A673 (cell line): ENCODE measurements at places on chromosomes 5 and 9.

GRCh38 chr5:56457887-56458812, 225.0 kb upstream of the ANKRD55 start:
- no peak overlapping the region for H3K4me3 ChIP-seq
- DNase-seq, result no peak
- H3K36me3 ChIP-seq, result no peaks in the 10 kb centered on the region
- H3K4me1 ChIP-seq, result no peaks in the 10 kb centered on the region

DNA sequence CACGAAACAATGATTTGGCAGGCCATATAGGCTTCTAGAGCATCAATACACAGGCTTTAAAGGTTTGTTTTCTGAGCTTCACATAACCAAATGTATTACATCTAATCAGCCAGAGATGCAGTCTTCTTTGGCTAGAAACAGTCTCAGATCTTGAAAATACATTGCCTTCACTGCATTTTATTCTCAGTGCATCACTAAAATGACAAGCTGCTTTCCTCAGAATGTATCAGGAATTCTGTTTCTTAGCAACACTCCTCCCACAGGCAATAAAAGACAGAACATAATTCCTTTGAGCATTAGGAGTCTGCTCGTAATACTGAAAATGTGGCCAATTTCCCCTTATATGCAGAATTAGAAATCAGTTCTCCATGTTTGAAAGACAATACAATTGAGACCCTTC, 36.9 kb downstream of the FEM1C start:
- H3K36me3 ChIP-seq, result no peaks in the 10 kb centered on the region
- no peak overlapping the region for H3K27ac ChIP-seq
- H3K4me3 ChIP-seq, result no peak overlapping the region
- no peaks in the 10 kb centered on the region for H3K27me3 ChIP-seq

DNA sequence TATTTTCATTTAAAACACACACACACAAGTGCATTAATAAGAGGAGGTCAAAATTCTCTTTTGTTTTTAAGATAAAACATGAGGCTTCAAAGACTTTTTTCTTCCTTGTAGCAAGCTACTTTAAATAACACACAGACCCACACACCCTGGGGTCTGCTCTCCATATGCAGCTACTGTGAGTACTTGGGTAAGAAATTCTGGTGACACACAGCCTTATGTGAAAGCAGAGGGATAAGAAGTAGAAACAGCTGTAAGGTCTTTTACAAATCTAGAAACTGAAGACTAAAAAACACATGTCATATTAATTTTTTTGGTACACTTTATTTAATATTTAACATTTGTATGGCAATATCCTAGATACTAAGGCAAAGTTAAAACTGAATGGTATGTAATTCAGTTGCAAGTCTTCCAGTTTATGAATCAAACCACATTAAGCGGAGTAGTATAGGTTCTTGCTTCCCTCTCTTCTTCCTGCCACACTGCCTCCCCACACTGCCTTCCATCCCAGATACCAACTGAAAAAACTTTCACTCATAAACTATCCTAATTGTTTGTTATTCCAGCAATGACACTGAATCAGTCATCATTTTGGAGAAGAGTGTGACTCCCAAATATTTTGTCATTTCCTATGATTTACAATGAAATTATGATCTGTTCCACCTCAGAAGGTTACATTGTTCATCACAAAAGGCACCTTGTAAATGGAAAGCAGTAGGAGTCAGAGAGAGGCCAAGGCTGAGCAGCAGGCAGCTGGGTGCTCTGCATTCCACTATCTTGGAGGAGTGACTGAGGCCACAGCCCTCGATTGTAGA, 92.0 kb downstream of the PLCXD3 start:
- H3K27me3 ChIP-seq, result no peaks in the 10 kb centered on the region
- no peak overlapping the region for H3K4me3 ChIP-seq
- no peaks in the 10 kb centered on the region for H3K36me3 ChIP-seq
- no peak overlapping the region for H3K27ac ChIP-seq
- peaks cover 1% of the 10 kb centered on the region for H3K4me1 ChIP-seq

GRCh38 chr9:94911211-94911610, 184.7 kb downstream of the AOPEP start:
- H3K36me3 ChIP-seq, result no peaks in the 10 kb centered on the region
- H3K4me3 ChIP-seq, result no peak overlapping the region
- DNase-seq, result no peak
- H3K27me3 ChIP-seq, result no peaks in the 10 kb centered on the region
- no peak overlapping the region for H3K27ac ChIP-seq

DNA sequence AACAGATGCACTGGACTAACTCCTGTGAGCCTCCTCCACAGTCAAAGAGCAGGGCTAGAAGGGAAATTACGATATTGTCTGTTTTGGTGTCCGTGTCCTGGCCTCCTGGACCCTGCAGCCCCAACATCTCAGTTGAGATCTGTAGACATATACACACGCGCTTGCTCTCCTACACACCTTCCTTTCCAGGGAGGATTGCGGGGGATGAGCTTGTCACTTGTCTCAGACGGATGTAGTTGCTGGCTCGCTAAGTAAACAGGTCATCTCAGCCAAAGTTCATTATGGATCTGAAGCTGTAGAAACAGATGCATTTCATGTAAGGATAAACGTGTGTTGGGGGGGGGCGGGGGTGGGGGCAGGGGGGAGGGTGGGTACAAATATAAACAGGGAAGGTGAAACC, 549.3 kb downstream of the CCDC171 start:
- no peaks in the 10 kb centered on the region for H3K27me3 ChIP-seq
- H3K4me1 ChIP-seq, result peaks cover 3% of the 10 kb centered on the region
- no peak overlapping the region for H3K27ac ChIP-seq
- H3K4me3 ChIP-seq, result no peak overlapping the region
- DNase-seq, result no peak
- no peaks in the 10 kb centered on the region for H3K36me3 ChIP-seq

GRCh38 chr5:154758493-154758892, 3.3 kb downstream of the LARP1 start:
- H3K27me3 ChIP-seq, result no peaks in the 10 kb centered on the region
- peaks cover 34% of the 10 kb centered on the region for H3K4me1 ChIP-seq
- H3K27ac ChIP-seq, result peak overlapping the region; percentile 30
- peak overlapping the region; percentile 41 for H3K4me3 ChIP-seq
- no peak for DNase-seq
- no peaks in the 10 kb centered on the region for H3K36me3 ChIP-seq

GRCh38 chr5:13501176-13501575, 443.3 kb downstream of the DNAH5 start:
- no peak for DNase-seq
- no peak overlapping the region for H3K27ac ChIP-seq
- no peaks in the 10 kb centered on the region for H3K27me3 ChIP-seq
- H3K36me3 ChIP-seq, result no peaks in the 10 kb centered on the region
- no peaks in the 10 kb centered on the region for H3K4me1 ChIP-seq

- peak overlapping the region; percentile 13 for H3K27ac ChIP-seq
- H3K27me3 ChIP-seq, result no peaks in the 10 kb centered on the region
- no peak overlapping the region for H3K4me3 ChIP-seq
- DNase-seq, result no peak
- H3K4me1 ChIP-seq, result peaks cover 13% of the 10 kb centered on the region
These were observed 16.0 kb upstream of the ZCCHC7 start for GRCh38 chr9:37104183-37104889.

GRCh38 chr9:114825126-114825795, 19.4 kb upstream of the TNFSF15 start:
- H3K4me1 ChIP-seq, result no peaks in the 10 kb centered on the region
- no peak for DNase-seq
- no peak overlapping the region for H3K27ac ChIP-seq
- no peak overlapping the region for H3K4me3 ChIP-seq
- no peaks in the 10 kb centered on the region for H3K36me3 ChIP-seq

GRCh38 chr5:168261227-168261571, 30.2 kb upstream of the WWC1 start:
- DNase-seq, result no peak
- H3K27me3 ChIP-seq, result no peaks in the 10 kb centered on the region
- H3K4me1 ChIP-seq, result no peaks in the 10 kb centered on the region
- H3K4me3 ChIP-seq, result no peak overlapping the region
- H3K27ac ChIP-seq, result no peak overlapping the region

- H3K27me3 ChIP-seq, result no peaks in the 10 kb centered on the region
- peaks cover 12% of the 10 kb centered on the region for H3K4me1 ChIP-seq
- DNase-seq, result no peak
- peaks cover 22% of the 10 kb centered on the region for H3K36me3 ChIP-seq
These were observed 794 bp upstream of the DCAF12 start for GRCh38 chr9:34127035-34127948.

DNA sequence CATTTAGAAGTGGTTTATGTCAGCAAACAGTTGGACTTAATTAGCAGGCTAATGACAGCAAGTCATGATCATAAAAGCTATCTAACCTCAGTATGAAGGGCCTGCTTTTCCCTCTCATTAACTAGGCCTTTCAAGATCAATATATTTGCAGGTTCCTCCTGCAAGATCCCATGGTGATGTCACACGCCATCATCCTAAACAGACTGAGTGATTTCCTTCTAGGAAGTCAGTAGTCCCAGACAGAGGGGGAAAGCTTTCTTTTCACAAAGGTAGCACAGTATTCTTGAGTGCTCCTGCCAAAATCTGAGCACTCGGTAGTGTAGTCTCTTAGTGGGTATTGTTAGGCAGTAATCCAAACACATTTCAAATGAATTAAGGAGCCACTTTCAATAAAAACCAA, 52.5 kb downstream of the UIMC1 start:
- H3K4me1 ChIP-seq, result no peaks in the 10 kb centered on the region
- H3K36me3 ChIP-seq, result peaks cover 22% of the 10 kb centered on the region

DNA sequence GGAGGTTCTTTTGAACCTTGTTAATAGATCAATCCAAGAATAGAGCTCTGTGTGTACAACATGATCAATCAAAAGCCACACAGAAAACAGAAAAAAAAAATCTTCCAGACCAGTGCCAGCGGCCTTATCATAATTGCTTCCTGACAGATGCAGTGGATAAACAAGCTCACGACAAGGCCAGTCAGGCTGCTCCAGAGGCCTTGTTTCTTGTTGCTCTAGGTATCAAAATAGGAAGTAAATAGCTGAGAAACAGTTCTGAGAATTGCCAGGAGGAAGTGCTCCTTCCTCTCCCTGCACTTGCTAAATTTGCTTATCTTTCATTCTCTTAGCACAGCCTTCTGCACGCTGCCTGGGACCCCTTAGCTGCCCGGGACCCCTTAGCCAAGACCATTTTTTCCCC, 199.0 kb upstream of the TARS1 start:
- DNase-seq, result no peak
- H3K27me3 ChIP-seq, result no peaks in the 10 kb centered on the region
- H3K36me3 ChIP-seq, result no peaks in the 10 kb centered on the region
- no peak overlapping the region for H3K27ac ChIP-seq
- H3K4me3 ChIP-seq, result no peak overlapping the region
- no peaks in the 10 kb centered on the region for H3K4me1 ChIP-seq

DNA sequence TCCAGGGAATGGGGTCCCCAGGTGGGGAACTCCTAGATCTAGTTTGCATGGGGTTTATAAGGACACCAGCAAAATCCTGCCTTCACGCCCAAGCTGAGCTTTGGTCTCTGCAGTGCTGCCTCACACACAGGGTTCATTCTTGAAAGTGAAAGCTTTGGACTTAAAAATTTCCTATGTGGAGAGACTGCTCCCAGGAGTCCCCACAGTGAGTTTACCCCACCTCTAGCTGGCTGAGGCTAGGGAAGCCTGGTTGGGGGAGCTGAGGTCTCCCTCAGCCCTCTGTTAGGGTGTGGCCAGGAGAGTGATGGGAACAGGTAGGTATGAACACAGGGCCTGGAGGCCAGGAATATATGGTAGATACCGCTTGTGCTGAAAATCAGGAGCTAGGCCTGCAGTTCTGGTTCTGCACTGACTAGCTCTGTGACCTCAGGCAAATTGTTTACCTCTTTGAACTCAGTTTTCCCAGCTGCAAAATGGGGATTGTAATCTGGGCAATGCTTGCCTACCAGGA, 41.5 kb upstream of the LARP1 start:
- no peak for DNase-seq
- no peaks in the 10 kb centered on the region for H3K36me3 ChIP-seq
- peaks cover 18% of the 10 kb centered on the region for H3K4me1 ChIP-seq

DNA sequence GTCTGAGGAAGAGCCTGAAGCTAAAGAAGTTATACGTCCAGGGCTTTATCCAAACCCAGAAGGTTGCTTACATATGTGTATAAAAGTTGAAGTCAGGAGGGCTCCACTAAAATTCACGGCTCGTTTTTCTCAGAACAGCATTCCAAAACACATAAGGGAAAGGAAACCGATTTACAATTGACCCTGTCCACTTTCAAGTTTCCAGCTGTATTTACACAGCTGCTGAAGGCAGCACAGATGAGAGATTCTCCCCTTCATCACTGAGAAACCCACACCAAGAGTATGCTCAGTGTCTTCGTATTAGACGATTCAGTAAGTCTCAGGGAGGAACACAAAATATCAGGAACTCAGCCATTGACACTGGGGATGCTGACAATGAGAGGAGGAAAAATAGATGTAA, 5.9 kb upstream of the NREP start:
- H3K4me3 ChIP-seq, result no peak overlapping the region
- no peaks in the 10 kb centered on the region for H3K36me3 ChIP-seq
- DNase-seq, result no peak

DNA sequence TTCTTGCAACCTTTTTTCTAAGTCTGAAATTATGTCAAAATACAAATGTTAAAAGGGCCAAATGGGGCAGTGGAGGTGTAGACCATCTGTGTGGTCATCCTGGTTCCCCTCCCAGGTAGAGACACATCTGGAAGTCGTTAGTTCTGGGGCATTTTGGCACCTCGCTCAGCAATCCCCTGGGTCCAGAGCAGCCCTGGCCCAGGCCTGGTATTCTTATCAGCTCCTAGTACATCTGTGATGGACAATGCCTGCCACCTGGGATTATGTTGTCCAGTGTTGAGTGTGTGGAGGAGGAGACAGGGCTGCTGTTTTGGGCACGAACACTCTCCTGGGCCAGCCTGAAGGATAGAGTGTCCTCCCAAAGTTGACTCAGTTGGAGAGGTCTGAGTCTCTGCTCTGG, 74.8 kb downstream of the GADD45G start:
- H3K4me1 ChIP-seq, result peaks cover 19% of the 10 kb centered on the region
- no peak overlapping the region for H3K27ac ChIP-seq

- no peaks in the 10 kb centered on the region for H3K36me3 ChIP-seq
- H3K4me1 ChIP-seq, result no peaks in the 10 kb centered on the region
- H3K4me3 ChIP-seq, result no peak overlapping the region
- no peak overlapping the region for H3K27ac ChIP-seq
These were observed 117.5 kb upstream of the MTAP start for GRCh38 chr9:21684831-21685362.

DNA sequence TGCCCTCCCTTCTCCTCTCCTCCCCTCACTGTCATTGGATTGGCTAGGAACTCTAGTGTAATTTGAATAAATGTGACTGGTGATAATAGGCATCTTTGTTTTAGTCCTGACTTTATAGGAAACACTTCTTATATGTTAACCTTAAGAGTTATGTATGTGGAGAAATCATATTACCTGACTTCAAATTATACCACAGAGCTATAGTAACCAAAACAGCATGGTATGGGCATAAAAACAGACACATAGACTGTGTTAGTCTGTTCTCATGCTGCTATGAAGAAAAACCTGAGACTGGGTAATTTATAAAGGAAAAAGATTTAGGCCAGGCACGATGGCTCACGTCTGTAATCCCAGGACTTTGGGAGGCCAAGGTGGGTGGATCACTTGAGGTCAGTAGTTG, 9.4 kb downstream of the MRRF start:
- H3K4me3 ChIP-seq, result no peak overlapping the region
- H3K36me3 ChIP-seq, result peaks cover 34% of the 10 kb centered on the region
- DNase-seq, result no peak
- H3K4me1 ChIP-seq, result no peaks in the 10 kb centered on the region
